Midbrain (tissue), 1 donor: ENCODE measurements at places on chromosomes 16 and 17.
A peak's percentile ranks its signal among the peaks of the same experiment; 100 is the strongest.

DNA sequence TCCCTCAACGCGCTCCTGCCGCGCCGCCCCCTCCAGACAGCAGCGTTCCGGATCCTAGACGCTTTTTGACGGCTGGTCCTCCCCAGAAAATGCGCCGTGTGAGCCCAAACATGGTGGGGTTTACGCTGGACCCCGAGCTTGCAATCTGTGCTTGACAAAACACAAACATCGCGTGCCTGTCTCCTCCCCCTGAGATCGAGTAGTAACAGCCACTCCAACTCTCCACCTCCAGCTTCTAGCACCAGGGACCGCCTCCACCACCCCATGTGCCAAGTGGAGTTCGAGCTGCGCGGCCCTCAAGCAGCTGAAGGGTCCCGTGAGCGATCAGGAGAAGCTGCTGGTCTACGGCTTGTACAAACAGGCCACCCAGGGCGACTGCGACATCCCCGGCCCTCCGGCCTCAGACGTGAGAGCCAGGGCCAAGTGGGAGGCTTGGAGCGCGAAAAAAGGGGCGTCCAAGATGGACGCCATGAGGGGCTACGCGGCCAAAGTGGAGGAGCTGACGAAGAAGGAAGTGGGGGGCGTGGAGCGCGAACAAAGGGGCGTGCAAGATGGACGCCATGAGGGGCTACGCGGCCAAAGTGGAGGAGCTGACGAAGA lies 656 bp upstream of the GEMIN4 start:
- DNase-seq: no peak

- no peak for DNase-seq
Measured at GRCh38 chr17:80000981-80001775, 34.5 kb downstream of the TBC1D16 start.

- no peak for DNase-seq
Measured at GRCh38 chr17:57855391-57856035, 5.7 kb upstream of the MRPS23 start.

GRCh38 chr17:77119668-77120301 lies 21.0 kb upstream of the SEC14L1 start:
- DNase-seq: no peak

DNA sequence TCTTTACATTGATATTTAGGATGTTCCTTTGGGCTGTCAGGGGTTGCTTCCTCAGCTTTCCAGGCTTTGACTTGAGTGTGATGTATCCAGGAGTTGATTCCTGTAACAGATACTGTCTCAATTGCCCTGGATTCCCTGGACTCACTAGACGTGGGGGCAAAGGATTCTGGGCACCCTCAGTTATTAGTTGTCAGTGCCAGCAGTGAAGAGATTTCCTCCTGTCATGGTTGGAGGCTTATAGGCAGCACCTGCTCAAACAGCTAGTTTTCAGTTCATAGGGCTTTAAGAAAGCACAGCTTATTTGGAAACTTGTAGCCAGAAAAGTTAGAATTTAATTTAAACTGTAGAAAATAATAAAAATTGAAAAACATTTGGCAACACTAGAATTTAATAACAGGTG lies 9.5 kb upstream of the B4GALNT2 start:
- DNase-seq: no peak

- DNase-seq: no peak
Measured at GRCh38 chr16:1640261-1640941, 28.2 kb downstream of the CRAMP1 start.

- peak; percentile 31 for DNase-seq
Measured at GRCh38 chr16:81616321-81617020, 162.6 kb upstream of the PLCG2 start.

GRCh38 chr16:6356911-6357310 lies 975.7 kb upstream of the RBFOX1 start:
- DNase-seq: no peak

- DNase-seq: no peak
Measured at GRCh38 chr17:68384941-68385340, 72.4 kb downstream of the WIPI1 start.

- DNase-seq: no peak
Measured at GRCh38 chr16:64356267-64356666, 765.6 kb downstream of the CDH11 start.

GRCh38 chr16:4313563-4314531 lies 2.0 kb upstream of the GLIS2 start:
- no peak for DNase-seq

DNA sequence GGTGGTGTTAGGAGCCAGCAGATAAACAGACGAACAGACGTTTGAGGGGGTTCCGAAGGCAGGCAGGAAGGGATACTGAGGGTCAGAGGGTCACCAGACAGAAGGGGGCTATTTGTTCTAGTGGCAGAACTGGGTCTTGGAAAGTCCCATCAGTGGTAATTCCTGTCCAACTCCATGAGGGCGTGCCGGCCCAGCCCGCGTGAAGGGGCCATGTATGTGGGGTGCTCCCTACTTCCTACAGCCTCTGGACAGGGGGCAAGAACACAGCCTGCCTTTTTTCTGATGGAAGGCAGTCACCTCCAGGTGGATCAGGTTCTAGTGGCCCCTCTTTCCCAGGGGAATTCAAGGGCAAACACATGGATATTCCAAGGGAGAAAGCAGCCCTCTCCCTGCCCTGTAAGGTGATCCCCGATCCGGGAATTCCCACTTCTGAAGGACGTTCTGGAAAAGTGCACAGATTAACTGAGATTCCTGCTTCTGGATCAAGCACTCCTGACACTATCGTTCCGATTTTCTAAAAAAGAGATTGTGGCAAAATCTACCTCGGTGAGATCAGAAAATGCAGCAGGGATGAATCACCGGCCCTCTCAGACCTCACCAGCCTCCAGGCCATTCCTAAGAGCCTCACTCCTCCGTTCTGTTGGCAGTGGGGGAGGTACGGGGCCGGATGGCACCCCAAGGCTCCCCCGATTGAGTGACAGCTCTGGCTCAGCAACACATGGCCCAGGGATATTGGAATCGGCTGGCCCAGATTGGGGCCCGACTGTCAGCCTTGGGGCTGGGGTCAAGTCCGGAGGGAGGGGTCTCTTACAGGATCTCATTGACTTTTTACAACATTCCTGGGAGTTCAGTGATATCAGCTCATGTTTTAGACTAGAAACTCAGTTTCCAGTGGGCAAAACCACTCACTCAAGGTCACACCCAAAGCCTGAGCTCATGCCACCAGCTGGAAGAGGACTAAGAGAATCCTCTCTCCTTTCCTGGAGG lies 12.4 kb downstream of the STX1B start:
- DNase-seq: no peak

- no peak for DNase-seq
Measured at GRCh38 chr17:58968426-58969061, 138.1 kb downstream of the TRIM37 start.

DNA sequence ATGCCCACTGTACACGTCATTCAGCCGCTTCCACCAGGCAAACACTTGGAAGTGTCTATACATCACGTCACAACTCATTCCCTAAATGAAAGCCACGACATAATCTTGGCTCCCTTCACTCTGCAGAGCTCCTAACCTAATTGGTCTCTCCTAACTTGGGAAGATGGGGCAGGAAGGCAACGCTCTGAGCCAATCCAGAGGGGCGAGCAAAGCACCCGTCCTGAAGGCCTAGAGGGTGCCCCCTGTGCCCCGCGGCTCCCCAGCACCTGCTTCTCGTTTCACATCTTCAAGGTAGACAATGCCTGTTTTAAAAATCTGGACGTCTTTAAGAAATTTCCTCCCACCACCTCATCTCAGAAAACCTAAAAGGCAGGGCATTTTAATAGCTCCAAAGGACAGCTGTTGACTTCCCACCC lies 1.0 kb downstream of the CSNK2A2 start:
- DNase-seq: no peak

GRCh38 chr17:72135546-72136325 lies 14.9 kb downstream of the SOX9 start:
- DNase-seq: no peak

GRCh38 chr16:58409316-58409973 lies 17.2 kb downstream of the GINS3 start:
- peak; percentile 51 for DNase-seq

DNA sequence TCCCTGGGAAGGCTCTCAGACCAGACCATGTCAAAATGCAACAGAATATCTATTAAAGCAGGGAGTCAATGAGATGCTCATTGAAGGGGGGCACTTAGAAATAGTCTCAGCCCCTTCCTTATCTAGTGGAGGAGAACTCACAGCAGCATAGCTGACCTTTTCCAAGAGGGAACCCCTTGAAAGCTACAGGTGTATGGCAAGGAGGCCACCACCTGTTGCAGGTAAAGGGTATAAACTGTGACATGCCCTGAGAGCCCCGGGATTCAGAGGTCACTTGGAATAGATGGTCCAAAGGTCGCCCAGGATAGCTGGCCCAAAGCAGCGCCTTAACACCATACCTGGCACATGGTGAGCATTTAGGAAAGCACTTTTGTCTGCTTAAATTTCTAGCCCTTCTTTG lies 120.2 kb upstream of the RPL38 start:
- DNase-seq: no peak

DNA sequence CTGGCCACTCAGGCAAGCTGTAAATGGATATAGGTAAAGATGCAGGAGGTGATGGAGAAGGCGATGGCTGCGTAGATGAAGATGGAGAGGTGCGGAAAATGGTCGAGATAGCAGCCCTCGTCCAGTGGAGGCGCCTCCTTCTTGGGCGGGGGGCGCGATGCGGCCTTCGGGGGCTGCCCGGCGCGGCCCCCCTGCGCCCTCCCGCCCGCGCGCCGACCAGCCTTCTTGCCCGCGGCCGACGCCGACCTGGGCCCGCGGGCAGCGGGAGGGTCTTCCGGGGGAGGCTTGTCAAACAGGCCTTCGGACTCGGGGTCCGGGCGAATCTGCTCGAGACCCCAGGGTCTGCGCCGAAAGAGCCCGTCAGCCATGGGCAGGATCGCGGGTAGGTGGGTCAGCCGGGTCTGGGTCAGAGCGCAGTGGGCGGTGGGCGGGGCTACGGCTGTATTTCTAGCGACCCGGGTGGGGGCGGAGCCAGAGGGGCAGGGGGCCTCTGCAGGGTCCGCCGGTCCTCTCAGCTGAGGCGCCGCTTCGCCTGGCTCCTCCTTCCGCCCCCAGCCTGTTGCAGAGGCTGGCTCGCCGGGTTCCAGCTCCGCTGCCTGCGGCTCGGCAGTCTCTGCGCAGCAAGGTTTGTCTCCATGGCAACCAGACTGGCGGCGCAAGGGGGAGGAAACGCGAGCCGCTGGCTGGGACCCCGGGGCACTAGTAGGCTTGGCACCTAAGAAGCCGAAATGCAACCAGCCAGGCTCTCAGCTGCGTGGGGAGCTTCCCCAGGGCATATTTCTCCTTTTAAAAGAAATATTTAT lies 14.4 kb downstream of the MIS12 start:
- DNase-seq: peak; percentile 84

GRCh38 chr17:65660078-65660477 lies 98.6 kb upstream of the AXIN2 start:
- DNase-seq: no peak

DNA sequence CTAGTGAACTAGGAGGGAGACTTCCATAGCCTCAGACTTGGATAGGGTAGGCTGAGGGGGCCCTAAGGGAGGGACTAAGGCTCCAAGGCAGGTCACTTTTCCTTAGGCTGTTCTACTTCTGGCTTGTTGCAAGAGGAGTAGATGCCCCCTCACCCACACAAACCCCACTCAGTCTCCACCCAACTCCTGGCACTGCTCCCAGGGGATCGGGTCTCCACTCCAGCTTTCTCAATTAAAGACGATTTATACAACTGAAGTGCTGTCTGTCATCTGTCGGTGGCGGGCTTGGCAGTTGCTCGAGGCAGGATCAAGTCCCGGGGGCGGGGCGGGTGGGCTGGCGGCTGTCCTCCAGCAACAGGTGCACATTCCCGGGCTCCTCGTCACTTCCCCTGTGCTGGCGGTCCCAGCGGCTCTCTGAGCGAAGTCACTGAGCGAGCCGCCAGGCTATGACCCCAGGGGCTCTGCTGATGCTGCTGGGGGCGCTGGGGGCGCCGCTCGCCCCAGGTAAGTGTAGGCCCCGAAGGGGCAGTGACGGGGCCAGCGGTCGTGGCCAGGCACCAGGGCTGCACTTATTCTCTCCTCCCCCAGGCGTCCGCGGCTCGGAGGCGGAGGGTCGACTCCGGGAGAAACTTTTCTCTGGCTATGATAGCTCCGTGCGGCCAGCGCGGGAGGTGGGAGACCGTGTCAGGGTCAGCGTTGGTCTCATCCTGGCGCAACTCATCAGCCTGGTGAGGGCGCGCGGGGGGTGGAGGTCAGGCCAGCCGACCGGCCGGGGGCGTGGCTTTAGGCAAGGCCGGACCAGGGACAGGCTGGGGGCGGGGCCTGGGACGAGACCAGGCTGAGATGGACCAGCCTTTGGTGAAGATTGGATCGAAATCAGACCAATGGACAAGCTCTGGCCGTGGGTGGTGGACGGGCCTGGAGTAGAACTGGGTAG lies at the start of gene CHRNB1:
TSS of gene CHRNB1 (plus strand) at position 380 of the 937 bp plus-strand sequence. CDS start at position 447, 67 bp downstream.
- peak; percentile 69 for DNase-seq

- no peak for DNase-seq
Measured at GRCh38 chr17:30244853-30245385, 9.4 kb upstream of the SLC6A4 start.

GRCh38 chr17:44187131-44187899 lies 543 bp downstream of the TMUB2 start:
- no peak for DNase-seq

DNA sequence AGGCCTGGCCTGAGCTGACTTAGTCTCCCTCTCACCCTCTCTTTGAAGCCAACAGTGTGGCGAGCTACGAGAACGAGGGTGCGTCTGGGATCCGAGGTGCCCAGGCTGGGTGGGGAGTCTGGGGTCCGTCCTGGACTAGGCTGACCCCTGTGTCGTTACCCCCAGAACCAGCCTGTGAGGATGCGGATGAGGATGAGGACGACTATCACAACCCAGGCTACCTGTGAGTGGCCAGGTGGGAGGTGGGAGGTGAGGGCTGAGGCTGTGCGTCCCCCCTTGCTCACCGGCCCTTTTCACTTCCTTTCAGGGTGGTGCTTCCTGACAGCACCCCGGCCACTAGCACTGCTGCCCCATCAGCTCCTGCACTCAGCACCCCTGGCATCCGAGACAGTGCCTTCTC lies 1.6 kb downstream of the LAT start:
- no peak for DNase-seq

- no peak for DNase-seq
Measured at GRCh38 chr16:56389554-56389953, 35.8 kb downstream of the AMFR start.

DNA sequence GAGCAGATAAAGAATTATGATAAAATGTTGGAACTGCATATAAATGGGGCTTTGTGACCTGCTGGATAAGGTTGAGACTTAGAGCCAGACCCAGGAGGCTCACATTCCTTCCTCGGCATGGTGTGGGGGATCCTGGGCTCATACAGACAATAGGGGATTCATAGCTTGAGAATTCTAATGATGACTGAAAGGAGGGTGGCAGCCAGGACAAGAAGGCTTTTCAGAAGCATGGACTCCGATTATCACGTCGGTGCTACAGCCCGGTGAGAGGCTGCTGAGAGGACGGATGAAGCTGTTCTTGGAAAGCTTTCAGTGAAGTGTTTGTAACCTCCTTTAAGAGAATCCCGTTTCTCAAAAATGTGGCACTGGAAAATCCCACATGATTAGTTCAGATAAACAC lies 167.2 kb downstream of the ANKFN1 start:
- DNase-seq: no peak
